ENCODE measurements at places on chromosomes 11 and 22. TPM values are rescaled to one million over a fixed set of nuclear protein-coding genes. Genes with fewer than 3 reads are reported as not detected.

GRCh38 chr22:21632237-21632895 is at the start of gene CCDC116:
CCDC116 (plus strand) TSS chr22:21632760; CDS start chr22:21633182, 422 bp downstream.
- DNase-seq, result peak; percentile 60

- DNase-seq, result no peak
These were observed 356.1 kb downstream of the RAB38 start for GRCh38 chr11:87819151-87819550.

DNA sequence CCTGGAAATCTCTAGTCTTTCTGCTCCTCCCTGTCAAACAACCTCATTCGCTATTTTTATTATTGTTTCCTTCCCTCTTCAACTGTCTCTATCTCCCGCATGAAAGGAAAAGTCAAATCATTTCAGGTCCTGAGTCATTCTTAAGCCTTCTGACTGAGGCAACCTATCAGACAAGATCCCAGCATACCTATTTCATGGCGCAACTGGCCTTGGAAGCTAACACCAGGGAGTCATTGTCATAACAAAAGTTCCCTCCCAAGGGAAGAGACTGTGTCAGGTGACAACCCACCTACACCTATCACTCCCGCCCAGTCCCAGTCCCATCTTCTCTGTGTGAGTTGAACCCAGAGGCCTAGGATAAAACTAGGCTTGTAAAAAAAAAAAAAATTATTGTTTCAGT is 10.2 kb upstream of the ARHGAP42 start:
- no peak for DNase-seq

- no peak for DNase-seq
These were observed 47.8 kb upstream of the A4GALT start for GRCh38 chr22:42768385-42769035.

DNA sequence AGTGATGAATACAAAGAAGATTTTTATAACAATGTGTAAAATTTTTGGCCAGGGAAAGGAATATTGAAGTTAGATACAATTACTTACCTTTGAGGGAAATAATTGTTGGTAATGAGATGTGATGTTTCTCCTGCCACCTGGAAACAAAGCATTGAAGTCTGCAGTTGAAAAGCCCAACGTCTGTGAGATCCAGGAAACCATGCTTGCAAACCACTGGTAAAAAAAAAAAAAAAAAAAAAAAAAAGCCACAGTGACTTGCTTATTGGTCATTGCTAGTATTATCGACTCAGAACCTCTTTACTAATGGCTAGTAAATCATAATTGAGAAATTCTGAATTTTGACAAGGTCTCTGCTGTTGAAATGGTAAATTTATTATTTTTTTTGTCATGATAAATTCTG is 5.3 kb downstream of the BIRC3 start:
- DNase-seq, result no peak

DNA sequence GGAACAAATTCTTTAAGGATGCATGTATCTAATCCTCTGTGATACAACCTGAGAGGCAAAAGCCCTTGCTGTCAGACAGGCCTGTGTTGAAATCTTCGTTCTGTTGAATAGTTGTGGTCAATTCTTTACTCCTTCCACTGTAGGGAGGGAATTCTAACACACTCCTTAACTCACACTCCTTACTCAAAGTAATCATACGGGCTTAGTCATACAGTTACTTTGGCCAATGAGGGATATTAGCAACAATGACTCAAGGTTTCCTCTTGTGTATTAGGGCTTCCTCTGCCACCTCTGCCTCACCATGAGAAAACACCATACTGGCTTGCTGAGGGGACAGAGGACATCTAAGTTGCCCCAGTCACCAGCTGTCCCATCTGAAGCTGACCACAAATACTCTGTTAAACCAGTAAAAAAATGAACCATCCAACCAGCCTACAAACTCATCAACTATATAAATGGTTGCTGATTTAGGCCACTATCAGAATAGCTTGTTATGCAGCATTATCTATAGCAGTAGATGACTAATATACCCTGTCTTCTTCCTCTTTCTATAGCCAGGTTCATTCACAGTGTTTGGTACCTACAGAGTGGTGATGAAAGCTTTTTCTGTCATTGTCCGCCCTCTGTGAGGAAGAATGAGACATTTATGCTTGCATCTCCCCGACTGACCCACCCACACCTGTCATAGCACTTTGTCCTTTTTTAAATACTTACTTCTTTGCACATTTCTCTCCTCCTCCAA is 322.8 kb upstream of the SYN3 start:
- DNase-seq, result no peak

GRCh38 chr11:67344264-67344663 is 9.1 kb downstream of the POLD4 start:
- DNase-seq, result no peak

DNA sequence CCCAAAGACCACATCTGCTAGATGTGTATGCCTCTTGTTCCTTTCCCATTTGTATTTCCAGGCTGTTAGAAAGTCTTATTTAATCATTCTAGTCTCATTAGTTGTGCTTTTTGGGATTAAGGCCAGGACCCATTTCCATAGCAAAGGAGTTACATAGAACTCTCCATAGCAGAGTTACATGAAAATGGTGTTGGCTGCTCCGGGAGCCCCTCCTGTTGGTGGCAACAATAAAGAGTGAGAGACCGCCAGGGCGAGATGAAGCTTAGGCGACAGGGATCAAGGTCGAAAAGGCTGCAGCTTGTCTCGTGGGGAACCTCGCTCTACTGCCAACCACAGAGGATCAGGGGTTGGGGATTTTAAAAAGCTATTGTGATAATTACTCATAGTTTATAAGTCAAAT is 58.3 kb downstream of the GRIK4 start:
- DNase-seq, result peak; percentile 21

DNA sequence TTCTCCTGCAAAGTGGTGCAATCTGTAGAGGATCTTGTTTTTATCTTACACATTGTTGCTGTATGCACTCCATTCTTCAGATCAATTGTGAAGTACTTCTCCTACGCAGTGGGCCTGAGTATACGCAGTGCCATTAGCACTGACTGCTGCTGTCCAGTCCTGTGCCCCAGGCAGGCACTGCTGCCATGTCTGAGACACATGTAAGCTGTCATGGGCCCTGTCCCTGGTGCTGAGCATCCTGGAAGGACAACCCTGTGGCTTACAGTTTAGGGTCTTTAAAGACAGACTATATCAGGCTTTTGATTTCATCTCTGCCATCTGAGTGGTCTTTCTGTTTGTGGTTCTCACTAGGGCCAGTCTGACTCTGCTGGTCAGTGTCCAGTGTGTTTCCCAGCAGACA is 44.8 kb upstream of the PTPN5 start:
- no peak for DNase-seq

DNA sequence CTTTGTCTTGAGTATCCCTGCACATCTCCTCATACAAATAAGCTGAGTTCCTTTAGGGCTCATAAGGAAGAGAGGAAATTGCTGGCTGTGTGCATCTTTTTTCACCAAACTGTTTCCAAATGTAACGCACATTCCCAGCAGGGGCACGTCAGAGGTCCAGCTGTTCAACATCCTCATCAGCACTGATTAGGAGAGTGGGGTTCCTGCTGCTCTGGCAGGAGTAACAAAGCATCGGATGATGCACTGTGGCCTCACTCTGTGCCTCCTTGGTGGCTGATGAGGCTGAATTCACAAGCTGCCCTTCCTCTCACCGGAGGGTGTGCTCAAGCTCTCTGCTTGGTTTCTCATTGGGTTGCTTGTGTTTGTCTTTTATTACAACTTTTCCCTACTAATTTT is 35.5 kb upstream of the SLC25A1 start:
- DNase-seq, result no peak

- DNase-seq, result no peak
These were observed 33.6 kb downstream of the YWHAH start for GRCh38 chr22:31977939-31978338.

DNA sequence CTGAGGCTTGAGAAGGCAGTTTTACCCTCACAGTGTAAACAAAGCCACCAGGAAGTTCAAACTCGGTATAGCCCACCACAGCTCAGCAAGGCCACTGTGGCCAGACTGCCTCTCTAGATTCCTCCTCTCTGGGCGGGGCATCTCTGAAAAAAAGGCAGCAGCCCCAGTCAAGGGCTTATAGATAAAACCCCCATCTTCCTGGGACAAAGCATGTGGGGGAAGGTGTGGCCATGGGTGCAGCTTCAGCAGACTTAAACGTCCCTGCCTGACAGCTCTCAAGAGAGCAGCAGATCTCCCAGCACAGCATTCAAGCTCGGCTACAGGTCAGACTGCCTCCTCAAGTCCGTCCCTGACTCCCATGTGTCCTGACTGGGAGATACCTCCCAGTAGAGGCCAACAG is 69.7 kb downstream of the TTC28 start:
- no peak for DNase-seq

DNA sequence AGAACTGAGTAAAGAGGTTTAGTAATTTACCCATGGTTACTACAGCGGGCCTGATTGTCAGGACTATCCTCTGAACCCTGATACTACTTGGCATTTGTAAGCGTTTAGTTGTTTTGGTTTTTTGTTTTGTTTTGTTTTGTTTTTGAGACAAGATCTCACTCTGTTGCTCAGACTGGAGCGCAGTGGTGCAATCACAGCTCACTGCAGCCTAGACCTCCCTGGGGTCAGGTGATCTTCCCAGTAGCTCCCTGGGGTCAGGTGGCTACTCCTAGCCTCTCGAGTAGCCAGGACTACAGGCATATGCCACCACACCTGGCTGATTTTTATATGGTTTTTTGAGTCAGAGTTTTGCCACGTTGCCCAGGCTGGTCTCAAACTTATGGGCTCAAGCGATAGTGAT is 118.6 kb downstream of the WNT11 start:
- DNase-seq, result no peak

Gene MYRF
- total RNA-seq, result 0.23 TPM

Gene OR52I1
- total RNA-seq, result not detected

Gene OR8G5
- not detected for total RNA-seq

Gene CD248
- 38.6 TPM for total RNA-seq

Gene TMEM121B
- 0.87 TPM for total RNA-seq
